ENCODE measurements at places on chromosomes 2 and 18.

DNA sequence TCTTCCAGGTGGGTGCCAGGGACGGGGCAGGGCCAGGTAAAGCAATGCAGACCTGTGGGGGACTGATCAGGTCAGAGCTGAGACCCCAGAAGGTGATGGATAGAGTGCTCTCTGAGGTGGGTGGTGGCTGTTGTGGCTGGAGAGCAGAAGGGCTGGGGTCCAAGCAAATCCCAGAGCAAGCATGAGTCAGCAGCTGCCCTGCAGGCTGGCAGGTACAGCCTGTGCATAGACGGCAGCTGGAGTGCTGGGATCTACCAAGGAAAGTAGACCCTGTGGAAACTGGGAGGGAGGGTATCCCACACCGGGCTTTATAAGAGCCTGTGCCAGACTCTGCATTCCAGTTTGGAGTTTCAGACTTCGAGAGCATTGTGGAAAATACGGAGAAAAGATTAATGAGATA lies 663 bp downstream of the TRIM54 start:
- no peak for DNase-seq

DNA sequence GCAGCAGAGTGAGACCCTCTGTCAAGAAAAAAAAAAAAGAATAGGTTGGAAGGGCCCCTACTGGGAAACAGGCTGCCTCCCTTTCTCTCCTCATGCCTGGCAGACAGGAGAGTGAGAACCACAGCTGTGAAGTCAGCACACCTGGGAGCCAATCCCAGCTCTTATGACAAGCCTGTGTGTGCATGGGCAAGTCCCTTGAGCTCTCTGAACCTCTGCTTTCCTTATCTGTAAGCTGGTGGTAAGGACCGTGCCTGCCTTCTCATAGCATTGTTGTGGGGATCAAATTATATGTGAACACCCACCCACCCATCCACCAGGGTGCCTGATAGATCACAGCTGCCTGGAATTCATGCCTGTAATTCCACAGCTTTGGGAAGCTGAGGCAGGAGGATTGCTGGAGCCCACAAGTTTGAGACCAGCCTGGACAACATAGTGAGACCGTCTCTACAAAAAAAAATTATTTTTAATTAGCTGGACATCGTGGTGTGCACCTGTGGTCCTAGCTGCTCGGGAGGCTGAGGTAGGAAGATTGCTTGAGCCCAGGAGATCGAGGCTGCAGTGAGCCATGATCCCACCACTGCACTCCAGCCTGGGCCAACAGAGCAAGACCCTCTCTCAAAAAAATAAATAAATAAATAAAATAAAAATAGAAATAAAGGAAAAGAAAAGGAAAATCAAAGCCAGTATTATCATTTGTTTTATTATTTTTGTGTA lies 66.9 kb upstream of the MCFD2 start:
- DNase-seq = no peak

DNA sequence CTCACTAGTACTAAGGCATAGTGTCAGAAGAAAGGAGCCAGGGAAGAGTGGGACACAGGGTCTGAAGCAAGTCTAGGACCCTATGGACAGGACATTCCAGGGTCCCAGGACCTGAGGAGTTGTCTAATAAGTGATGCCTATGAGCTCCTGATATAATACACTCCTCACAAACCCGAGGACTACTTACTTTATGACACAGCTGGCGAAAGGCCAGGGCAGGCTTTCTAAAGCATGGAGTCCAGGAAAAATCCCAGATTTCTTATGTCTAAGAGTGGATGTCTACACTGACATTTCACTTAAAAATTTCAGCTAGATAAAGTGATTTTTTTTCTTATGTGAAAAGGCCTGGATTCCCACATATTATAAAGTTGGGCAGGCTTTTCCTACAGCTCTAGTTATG lies 502.2 kb upstream of the SETBP1 start:
- no peak for DNase-seq

DNA sequence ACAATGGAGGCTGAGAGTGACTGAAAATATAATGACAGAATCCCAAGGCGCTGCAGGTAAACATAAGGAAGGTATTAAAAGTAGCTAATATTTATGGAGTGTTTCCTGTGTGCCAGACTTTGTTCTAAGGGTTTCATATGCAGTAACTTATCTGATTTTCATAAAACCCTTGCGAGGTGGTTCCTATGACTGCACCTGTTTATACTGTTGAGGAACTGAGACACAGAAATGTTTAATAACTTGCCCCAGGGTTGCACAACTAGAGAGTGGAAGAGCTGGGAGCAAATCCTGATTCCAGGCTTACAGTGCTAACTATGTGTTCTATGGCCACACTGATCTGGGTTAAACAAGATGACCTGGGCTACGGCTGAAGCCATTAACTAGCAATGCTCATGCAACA lies 2.4 kb downstream of the SP110 start:
- DNase-seq = no peak

GRCh38 chr2:59677158-59677557 lies 876.3 kb downstream of the BCL11A start:
- no peak for DNase-seq

DNA sequence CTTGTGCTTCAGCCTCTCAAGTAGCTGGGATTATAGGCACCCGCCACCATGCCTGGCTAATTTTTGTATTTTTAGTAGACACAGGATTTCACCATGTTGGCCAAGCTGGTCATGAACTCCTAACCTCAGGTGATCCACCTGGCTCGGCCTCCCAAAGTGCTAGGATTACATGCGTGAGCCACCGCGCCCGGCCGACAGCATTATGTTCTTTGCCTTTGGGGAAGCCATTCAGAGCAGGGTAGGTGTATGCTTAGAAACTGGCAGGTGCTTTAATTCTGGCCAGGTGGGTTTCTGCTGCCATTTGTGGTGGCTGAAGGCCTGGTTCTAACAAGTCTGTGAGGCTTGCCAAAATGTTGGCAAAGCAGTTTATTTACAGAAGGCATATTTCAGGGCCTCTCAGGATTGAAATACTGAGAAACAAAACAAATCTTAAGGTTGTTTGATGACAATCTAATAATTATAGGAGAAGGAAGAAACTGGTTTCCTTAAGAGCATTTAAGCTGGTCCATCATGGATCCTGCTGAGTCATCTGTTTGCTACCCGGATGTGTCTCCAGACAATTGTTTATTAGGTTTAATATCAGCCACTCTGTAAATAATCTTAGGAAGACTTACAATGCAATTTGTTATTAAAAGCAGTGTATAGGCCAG lies 16.0 kb downstream of the SLC20A1 start:
- no peak for DNase-seq

GRCh38 chr2:216116418-216116817 lies 7.3 kb downstream of the XRCC5 start:
- no peak for DNase-seq

DNA sequence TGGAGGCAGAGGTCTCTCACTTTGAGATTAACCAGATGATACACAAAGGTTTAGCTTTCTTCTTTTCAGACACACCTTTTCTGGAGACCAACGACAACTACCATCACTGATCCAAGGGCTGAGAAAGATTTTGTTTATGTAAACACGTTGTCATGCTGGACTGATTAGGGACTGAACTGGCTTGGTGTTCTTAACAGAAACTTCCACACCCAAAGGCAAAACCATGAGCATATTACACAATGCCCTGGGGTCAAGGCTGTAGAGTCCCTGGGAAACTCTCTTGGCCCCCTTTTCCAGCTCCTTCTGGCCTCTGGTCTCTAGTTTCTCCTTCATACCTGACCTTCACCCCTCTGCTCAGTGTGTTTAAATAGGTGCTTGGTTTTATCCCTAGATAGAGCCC lies 447.0 kb upstream of the TCF4 start:
- no peak for DNase-seq

GRCh38 chr2:56185101-56185581 lies 1.4 kb downstream of the CCDC85A start:
- DNase-seq = no peak

All from amniotic epithelial cell (primary cell).